Forelimb muscle (tissue), 1 donor: ENCODE measurements at places on chromosomes 3 and 15. TPM values are rescaled to one million over a fixed set of nuclear protein-coding genes. Genes with fewer than 3 reads are reported as not detected.

The CHMP2B gene
- polyA plus RNA-seq = 23.4 TPM

The CASR gene
- not detected for polyA plus RNA-seq

The PLSCR5 gene
- not detected for polyA plus RNA-seq

The PIERCE2 gene
- 1.1 TPM for polyA plus RNA-seq

The DGKG gene
- 3.1 TPM for polyA plus RNA-seq

The RPSA gene
- polyA plus RNA-seq = 2,221 TPM

The DPPA2 gene
- polyA plus RNA-seq = not detected

The TRIM42 gene
- not detected for polyA plus RNA-seq

The LZTFL1 gene
- polyA plus RNA-seq = 15.2 TPM

The TTC21A gene
- 4.3 TPM for polyA plus RNA-seq

The NOX5 gene
- polyA plus RNA-seq = 0.24 TPM

The WDR53 gene
- 10.4 TPM for polyA plus RNA-seq

The LARP6 gene
- polyA plus RNA-seq = 11.4 TPM

DNA sequence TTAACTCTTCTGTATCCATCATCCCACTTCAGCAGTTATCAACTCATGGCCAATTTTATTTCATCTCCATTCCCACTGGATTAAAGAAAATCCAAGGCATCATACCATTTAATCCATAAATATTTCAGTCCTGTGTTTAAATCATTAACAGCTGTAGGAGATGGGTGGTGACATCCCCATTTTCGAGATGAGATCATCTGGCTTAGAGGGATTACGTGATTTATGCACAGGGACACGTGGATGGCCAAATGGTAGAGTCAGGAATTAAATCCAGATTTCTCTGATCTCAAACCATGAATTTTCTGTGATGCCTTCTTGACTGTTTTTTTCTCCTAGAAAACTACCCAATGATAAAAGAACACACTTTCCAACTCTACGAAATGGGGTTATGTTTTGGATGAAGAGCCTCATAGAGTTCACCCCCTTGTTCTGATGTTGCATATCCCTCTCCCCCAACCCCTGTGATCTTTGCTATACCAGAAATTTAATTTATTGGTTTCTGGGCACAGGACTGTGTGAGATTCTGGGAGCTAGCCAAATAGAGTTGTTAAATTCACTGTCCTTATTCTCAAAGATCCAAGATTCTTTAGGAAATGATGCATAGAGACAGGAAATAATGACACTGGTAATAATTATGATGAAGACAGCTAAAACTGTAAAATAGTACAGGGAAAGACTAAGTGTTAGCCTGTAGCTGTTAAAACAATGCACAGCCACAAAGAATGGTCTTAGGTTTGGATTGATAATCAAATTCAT is 7.4 kb downstream of the ZNF589 start:
- DNase-seq = no peak

- no peak for DNase-seq
Observed at GRCh38 chr3:64666171-64666588, 21.6 kb downstream of the ADAMTS9 start.

- DNase-seq = no peak
Observed at GRCh38 chr3:194986208-194987043, 284.5 kb downstream of the XXYLT1 start.

GRCh38 chr3:135915206-135915605 is 50.3 kb upstream of the PPP2R3A start:
- DNase-seq = no peak

DNA sequence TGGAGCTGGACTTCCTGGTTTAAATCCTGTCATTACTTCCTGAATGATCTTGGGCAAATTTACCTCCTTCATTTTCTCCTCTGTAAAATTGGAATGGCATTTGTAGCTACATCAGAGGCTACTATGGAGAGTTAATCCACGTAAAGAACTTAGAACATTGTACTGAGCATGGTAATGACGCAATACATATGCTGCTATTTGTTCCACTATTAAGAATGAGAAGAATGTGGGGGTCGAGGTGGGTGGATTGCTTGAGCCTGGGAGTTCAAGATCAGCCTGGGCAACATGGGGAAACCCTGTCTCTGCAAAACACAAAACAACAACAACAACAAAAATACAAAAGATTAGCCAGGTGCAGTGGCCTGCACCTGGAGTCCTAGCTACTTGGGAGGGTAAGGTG is 250.6 kb downstream of the RYR3 start:
- DNase-seq = no peak

DNA sequence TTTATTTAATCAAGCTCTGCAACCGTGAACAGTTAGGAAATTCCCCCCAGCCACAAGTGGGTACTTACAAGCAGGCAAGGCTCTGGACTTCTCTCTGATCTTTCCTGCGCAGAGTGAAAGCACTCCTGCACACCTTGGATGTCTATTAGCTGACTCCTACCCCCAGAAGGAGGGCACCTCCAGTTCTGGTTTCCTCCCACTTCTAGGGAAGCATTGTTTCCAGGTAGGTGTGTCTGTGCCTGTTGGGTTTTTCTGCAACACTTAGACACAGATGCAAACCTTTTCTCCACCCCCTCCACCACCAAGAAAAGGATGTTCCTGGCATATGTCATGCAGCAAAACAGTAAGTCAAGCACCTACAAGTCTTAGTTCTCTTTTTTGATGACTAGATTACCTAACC is at the start of gene ZBED2:
Gene ZBED2 (minus strand): TSS at position 115 of the 400 bp plus-strand sequence. CDS start 1,145 bp downstream, outside the sequence.
- DNase-seq = no peak

DNA sequence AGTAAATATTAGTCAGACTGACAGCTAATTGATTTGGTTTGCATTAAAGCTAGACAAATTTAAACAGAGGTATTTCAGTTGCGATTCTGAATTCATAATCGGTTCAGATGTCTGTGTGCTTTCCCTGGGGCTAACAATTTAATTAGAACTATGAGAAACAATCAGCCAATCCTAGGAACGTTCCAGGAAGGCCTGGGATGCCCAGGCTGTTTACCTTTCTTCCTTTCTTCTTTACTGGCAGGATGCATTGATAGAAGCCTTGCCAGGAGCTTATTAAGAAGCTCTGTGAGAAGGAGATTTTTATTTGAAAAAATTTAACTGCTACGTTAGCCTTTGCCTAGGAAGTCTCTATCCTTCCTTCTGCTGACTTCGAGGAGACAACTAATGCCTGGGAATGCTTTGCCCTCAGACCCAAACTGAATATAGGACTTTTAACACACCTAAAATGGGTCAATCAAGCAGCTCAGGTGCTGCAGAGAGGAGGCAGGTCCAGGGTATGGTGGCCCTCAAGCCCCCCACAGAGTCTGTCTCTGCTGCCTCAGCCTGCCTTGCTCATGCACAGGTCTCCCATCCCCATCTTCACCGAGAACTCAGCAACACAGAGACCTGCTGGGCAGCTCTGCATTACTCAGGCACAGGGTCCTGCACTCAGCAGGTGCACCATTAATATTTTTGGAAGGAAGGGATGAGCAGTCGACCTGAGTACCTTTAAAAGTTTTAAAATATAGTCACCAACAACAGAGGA is 48.5 kb downstream of the PCSK6 start:
- DNase-seq = no peak

- DNase-seq = no peak
Observed at GRCh38 chr3:15011174-15011573, 53.9 kb downstream of the MRPS25 start.

DNA sequence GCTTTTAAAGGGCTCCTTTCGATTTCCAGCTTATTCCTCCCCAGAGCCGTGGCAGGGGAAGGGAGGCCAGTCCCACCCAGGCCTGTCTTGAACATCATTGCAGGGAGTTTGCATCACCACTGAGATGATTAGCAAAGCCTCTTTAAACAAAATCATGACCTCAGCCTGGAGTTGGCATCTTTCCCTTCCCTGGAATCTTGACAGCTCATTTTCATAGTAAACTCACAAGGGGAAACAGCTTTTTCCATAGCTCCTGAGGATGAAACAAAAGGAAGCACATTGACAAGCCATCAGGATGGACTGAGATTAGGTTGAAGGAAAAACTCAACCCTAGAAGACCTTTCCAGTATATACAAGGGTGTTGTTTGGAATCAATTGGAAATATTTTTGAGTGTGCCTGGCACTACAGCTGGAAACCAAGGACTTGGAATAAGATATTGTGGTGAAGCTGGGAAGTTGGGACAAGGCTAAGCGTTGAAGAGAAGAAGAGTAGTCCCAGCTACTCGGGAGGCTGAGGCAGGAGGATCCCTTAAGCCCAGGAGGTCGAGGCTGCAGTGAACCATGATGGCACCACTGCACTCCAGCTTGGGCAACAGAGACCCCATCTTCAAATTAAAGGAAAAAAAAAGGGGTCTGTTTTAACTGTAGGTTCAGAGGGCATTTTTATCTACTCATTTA is 3.1 kb upstream of the LARP6 start:
- DNase-seq = peak; percentile 96

DNA sequence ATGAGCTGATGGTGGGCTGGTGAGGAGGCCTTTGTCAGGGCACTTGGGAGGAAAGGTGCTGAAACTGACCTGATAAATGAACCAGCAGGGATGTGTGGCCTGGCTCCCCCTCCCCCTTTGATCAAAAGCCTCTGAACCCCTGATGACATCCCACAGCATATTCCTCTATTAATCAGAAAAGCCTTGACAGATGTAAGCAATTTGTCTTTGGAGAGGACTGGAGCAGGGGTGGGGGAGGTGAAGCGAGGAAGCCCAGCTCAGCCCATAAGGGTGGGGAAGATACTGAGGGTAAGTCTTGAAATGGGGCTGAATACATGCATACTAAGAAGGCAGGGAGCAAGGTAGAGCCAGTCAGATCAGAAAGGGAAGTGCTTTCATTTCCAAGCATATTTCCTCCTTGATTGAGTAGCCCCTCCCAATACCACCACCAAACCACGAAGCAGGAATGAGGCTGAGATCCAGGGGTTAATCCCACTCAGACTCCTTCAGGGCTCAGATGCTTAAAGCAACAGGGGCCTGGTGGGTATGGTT is 34.7 kb upstream of the MRPS22 start:
- no peak for DNase-seq

GRCh38 chr15:60871731-60872130 is 357.4 kb downstream of the RORA start:
- no peak for DNase-seq

GRCh38 chr3:45858809-45859543 is 17.1 kb upstream of the LZTFL1 start:
- DNase-seq = no peak

- no peak for DNase-seq
Observed at GRCh38 chr3:42720126-42720525, 17.5 kb upstream of the HHATL start.

DNA sequence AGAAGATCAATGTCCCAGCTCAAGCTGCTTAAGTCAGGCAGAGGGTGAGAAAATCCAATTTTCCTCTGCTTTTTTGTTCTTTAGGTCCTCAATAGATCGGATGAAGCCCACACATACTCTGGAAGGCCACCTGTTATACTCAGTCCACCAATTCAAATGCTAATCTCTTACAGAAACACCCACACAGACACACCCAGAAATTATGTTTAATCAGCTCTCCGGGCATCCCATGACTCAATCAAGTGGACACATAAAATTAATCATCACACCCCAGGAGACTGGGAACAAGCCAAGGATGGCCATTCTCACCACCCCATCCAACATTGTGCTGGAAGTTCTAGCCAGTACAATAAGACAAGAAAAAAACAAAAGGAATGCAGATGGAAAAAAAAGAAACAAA is 67.8 kb upstream of the SLC24A5 start:
- DNase-seq = no peak

- DNase-seq = no peak
Observed at GRCh38 chr3:157115069-157116006, 44.6 kb downstream of the CCNL1 start.

- DNase-seq = no peak
Observed at GRCh38 chr3:102630531-102630930, 195.7 kb downstream of the ZPLD1 start.

- no peak for DNase-seq
Observed at GRCh38 chr3:113625834-113626233, 70.6 kb downstream of the USF3 start.

- DNase-seq = no peak
Observed at GRCh38 chr15:77831986-77832385, 199.3 kb upstream of the LINGO1 start.

- DNase-seq = no peak
Observed at GRCh38 chr3:124156866-124157712, 165.2 kb upstream of the ROPN1 start.

DNA sequence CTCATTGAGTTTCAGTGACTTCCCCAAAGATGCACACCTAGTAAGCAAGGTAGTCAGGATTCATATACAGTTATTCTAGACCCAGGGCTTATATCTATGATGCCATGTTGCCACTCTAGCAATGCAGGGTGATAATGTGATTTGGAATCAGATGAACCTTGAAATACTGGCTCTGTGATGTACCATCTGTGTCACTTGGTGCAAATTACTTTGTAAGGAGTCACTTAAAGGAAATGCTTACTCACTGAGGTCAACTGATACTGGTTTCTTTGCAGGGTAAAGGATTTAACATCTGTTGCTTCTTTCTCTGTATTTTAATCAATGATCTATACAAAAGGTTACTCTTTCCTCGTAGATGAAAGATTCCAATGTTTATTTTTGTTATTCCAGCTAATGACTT is 10.8 kb downstream of the ASB14 start:
- no peak for DNase-seq

GRCh38 chr3:96209699-96210098 is 604.7 kb upstream of the EPHA6 start:
- DNase-seq = no peak

- no peak for DNase-seq
Observed at GRCh38 chr3:59809016-59809415, 759.2 kb upstream of the CFAP20DC start.

DNA sequence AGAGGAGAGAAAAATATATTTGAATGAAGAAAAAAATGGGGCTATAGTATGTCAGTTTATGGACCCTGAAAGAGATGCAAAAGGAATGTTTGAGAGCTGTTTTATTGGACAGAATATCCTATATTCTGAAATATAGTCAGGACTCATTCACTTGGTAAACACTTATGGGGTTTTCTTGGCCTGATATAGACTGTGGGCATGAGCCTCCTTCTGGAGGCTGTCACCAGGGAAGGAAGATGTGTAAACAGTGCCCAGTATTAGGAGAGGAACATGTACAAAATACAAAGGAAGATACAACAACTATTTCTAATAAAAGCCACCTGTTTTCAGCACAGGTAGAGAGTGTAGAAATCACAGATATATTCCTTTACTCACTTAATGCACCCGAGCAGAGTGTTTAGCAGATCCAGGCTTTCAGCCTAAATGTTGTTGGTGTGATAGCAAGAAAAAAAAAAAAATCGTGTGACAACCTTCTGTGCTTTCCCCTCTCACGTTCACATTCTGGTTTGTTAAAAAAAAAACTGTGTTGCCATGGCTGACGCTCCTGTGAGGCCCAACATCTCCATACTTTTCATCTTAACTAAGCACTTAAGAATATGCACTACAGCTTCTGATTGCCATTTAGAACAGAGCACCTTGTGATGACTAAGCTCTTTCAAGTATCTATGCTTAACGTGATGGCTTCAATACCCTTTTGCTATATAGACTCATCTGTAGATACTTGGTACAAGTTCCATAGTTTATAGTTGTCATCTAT is 134.1 kb downstream of the MBNL1 start:
- no peak for DNase-seq

GRCh38 chr15:56718560-56718959 is 14.7 kb downstream of the ZNF280D start:
- no peak for DNase-seq
